Myometrial cell (primary cell): ENCODE measurements at places on chromosomes 3 and 15. TPM values are rescaled to one million over a fixed set of nuclear protein-coding genes. Genes with fewer than 3 reads are reported as not detected.

The OR5H1 gene
- not detected in 2 replicates for total RNA-seq

The GOLGA6B gene
- total RNA-seq: not detected in 2 replicates

The THRB gene
- total RNA-seq: 3.7 and 7.3 TPM in 2 replicates

The LTF gene
- total RNA-seq: not detected in 2 replicates

The ZNF620 gene
- 0.18 and 0.29 TPM in 2 replicates for total RNA-seq

The CHRNA7 gene
- 2.9 TPM in 1 of 2 replicates, not detected in the other for total RNA-seq

The VWA5B2 gene
- not detected in 2 replicates for total RNA-seq

The AQP9 gene
- total RNA-seq: not detected in 2 replicates

The SAXO2 gene
- total RNA-seq: 0.29 and 0.71 TPM in 2 replicates

The OXTR gene
- 70.9 and 77.4 TPM in 2 replicates for total RNA-seq

The RBP2 gene
- not detected in 2 replicates for total RNA-seq

The GP5 gene
- total RNA-seq: under 0.01 TPM in 2 replicates

The CAMKV gene
- not detected in 2 replicates for total RNA-seq

The NAALADL2 gene
- 0.86 and 0.89 TPM in 2 replicates for total RNA-seq

The STARD5 gene
- total RNA-seq: 12.1 and 16.8 TPM in 2 replicates

The PLSCR2 gene
- 0.18 TPM in 1 of 2 replicates, not detected in the other for total RNA-seq

The IRAK2 gene
- total RNA-seq: 2.9 and 3.5 TPM in 2 replicates

The BCL6 gene
- 18.7 and 37.4 TPM in 2 replicates for total RNA-seq

The CFAP100 gene
- total RNA-seq: not detected in 2 replicates

The GRIP2 gene
- total RNA-seq: under 0.01 and 0.35 TPM in 2 replicates

The MFSD1 gene
- 178 and 195 TPM in 2 replicates for total RNA-seq

The EXD1 gene
- total RNA-seq: not detected in 2 replicates

The SEMA3G gene
- total RNA-seq: not detected in 2 replicates

The PPP4R2 gene
- 25.4 and 38.8 TPM in 2 replicates for total RNA-seq

The GUCA1C gene
- total RNA-seq: not detected in 2 replicates

The TTC23 gene
- 9.8 and 21.1 TPM in 2 replicates for total RNA-seq

The NMD3 gene
- total RNA-seq: 76.2 and 77.0 TPM in 2 replicates

The GRAMD2A gene
- total RNA-seq: 0.18 TPM in 1 of 2 replicates, not detected in the other

The C3orf49 gene
- not detected in 2 replicates for total RNA-seq

The MITF gene
- total RNA-seq: 25.4 and 26.1 TPM in 2 replicates

The GOLGA8R gene
- 0.18 and 1.2 TPM in 2 replicates for total RNA-seq

The CLEC3B gene
- 2.3 and 7.2 TPM in 2 replicates for total RNA-seq

The CCDC66 gene
- 3.2 TPM in 2 replicates for total RNA-seq

The ZCWPW2 gene
- total RNA-seq: not detected in 2 replicates
